WTC11 (cell line): ENCODE measurements at places on chromosomes 1 and 21. TPM values are rescaled to one million over a fixed set of nuclear protein-coding genes. Genes with fewer than 3 reads are reported as not detected.

DNA sequence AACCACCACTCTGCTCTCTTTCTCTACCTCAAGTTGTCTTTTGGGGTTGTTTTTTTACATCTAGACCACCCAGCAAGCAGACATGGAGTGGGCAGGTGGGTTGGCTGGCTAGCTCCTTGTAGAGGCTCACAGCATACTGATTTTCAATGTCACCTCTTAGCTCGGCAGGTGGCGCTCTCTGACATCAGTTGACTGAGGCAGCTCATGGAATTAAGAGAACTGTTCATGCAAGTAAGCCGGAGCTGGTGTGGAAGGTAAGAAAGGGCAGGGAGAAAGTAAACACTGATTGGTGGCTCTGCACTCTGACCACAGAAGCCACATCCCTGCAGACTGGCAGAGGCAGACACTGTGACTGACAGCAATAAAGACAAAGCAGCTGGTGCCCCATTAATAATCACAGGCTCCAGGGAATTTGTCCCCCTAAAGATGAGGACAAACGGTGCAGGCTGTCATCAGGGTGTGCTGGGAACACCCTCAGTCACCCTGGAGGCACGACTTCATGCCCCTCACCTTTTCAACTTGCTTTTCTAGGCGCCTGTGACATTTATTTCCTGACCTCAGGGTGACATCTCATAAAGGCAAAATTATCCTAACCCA is 226.8 kb downstream of the LMX1A start:
- peak; percentile 89 for DNase-seq
- peaks cover 2% of the 10 kb centered on the region; the same call in 1 of the 2 replicates for H3K4me1 ChIP-seq
- H3K27ac ChIP-seq = no peak overlapping the region

NDUFV3 gene
- 28.5 to 32.6 TPM (median 30.9 TPM) in 3 replicates for total RNA-seq

- DNase-seq = no peak
- peaks cover 42% of the 10 kb centered on the region for H3K4me1 ChIP-seq
- H3K27me3 ChIP-seq = no peaks in the 10 kb centered on the region
- no peak overlapping the region for H3K27ac ChIP-seq
- peak overlapping the region; percentile 77 for H3K4me3 ChIP-seq
These were observed 1.5 kb downstream of the TMEM201 start for GRCh38 chr1:9590201-9590600.

CRYAA gene
- not detected in 3 replicates for total RNA-seq

SH2D1B gene
- not detected in 3 replicates for total RNA-seq

PTPN7 gene
- total RNA-seq = 0.98 to 1.1 TPM (median 1.1 TPM) in 3 replicates

- no peak for DNase-seq
- H3K36me3 ChIP-seq = 0 out of 2 replicates have a peak, but pooled peaks cover 11% of the 10 kb centered on the region
- H3K4me3 ChIP-seq = no peak overlapping the region
- H3K4me1 ChIP-seq = peaks cover 9% of the 10 kb centered on the region
- H3K27ac ChIP-seq = no peak overlapping the region
These were observed 64.9 kb downstream of the FHAD1 start for GRCh38 chr1:15311880-15312279.

PCSK9 gene
- total RNA-seq = 47.9 to 73.2 TPM (median 49.3 TPM) in 3 replicates

GRCh38 chr1:14498839-14499238 is 99.6 kb upstream of the KAZN start:
- no peak overlapping the region for H3K27ac ChIP-seq
- H3K36me3 ChIP-seq = no peaks in the 10 kb centered on the region
- H3K4me1 ChIP-seq = peaks cover 3% of the 10 kb centered on the region

- peaks cover 8% of the 10 kb centered on the region for H3K4me1 ChIP-seq
- H3K4me3 ChIP-seq = no peak overlapping the region
- no peaks in the 10 kb centered on the region for H3K27me3 ChIP-seq
These were observed 22.4 kb upstream of the RBBP5 start for GRCh38 chr1:205144046-205144720.

- peaks cover 19% of the 10 kb centered on the region for H3K27me3 ChIP-seq
- H3K4me3 ChIP-seq = peak overlapping the region; percentile 68
- H3K27ac ChIP-seq = no peak overlapping the region
- peaks cover 38% of the 10 kb centered on the region for H3K4me1 ChIP-seq
- no peaks in the 10 kb centered on the region for H3K36me3 ChIP-seq
These were observed 2.9 kb downstream of the C2CD2 start for GRCh38 chr21:41950941-41951351.
